Brain pericyte (primary cell): ENCODE measurements at places on chromosomes 6 and 20.

GRCh38 chr6:105499931-105500330 lies 97.0 kb upstream of the PREP start:
- no peak for DNase-seq

DNA sequence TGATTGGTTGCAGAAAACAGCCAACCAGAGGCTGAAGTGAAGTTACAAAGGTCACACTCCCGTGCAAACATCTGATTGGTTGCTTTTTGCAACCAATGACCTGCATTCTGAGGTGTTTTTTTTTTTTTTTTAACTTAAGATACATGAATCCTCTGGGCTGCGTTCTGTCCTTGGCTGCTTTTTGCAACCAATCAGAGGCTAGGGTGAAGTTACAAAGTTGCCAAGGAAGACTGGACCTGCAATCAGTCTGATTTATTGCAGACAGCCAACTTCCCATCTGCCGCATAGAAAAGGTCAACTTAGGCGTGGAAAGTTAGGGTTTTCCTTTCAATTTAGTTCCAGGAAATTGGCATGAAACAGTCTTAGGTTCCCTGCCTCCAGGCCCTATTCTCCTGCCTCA lies 292.9 kb downstream of the PLCB1 start:
- no peak for DNase-seq

GRCh38 chr20:44030394-44030793 lies 115.7 kb downstream of the TOX2 start:
- DNase-seq = no peak

DNA sequence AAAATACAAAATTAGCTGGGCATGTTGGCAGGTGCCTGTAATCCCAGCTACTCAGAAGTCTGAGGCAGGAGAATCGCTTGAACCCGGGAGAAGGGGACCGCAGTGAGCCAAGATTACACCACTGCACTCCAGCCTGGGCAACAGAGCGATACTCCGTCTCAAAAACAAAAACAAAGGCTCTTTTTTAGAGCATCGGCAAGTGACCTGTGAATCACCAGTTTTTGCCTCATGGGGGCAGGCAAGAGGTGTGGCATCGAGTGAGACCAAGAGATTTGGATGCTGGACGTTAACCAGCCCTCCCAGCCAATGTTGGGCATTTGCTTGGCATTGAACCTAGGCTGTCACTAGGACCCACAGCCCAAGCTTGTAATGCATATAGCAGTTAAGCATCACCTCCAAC lies 14.6 kb upstream of the CDK5RAP1 start:
- no peak for DNase-seq

GRCh38 chr20:49935746-49936152 lies 448 bp upstream of the RNF114 start:
- DNase-seq = no peak

DNA sequence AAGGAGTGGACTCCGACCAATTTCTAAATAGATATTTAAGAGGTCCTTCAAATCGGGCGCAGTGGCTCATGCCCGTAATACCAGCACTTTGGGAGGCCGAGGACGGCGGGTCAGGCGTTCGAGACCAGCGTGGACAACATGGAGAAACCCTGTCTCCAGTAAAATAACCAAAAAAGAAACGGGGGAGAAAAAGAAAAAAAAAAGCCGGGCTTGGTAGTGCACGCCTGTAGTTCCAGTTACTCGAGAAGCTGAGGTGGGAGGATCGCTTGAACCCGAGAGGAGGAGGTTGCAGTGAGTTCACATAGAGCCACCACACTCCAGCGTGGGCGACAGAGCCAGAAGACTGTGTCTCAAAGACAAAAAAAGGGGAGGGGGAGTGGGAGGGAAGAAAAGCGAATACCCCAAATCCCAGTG lies 53.3 kb upstream of the HFE start:
- no peak for DNase-seq

DNA sequence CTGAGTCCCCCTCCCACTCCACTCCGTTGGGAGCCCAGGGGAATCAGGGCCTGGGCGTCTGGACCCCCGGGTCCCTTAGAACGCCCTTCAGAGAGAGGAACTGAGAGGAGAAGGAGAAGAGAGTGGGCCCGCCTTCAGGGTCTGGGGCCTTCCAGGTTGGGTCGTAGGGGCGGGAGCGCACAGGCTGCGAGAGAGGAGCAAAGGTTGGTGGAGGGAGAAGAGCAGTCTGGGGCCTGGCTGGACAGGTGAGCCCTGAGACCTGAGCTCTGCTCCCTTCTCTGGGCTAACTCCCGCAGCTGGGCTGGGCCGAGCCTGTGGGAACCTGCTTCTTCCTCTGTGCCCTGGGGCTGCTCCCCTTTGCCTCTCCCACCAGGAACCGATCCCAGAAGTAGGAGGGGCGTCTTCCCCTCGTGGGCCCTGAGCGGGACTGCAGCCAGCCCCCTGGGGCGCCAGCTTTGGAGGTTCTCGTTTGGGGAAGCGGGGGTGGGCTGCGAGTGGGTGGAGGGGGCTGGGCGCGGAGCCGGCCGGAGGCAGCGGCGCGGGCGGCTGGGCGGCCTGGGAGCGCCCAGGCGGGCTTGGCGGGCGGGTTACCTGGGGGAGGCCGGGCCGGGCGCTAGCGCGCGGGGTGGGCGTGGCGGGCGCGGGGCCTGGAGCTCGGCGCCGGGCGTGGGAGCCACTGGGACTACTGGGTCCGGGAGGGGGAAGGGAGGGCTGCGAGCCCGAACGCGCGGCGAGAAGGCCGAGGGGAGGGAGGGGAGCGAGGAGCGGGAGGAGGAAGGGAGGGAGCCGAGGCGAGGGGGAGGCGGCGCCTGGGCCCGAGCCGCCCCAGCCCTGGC lies at the start of gene DDR1:
DDR1 (plus strand) TSS at position 835 of the 836 bp plus-strand sequence. CDS start 4,211 bp downstream, outside the sequence.
- no peak for DNase-seq
